ENCODE measurements at places on chromosomes 11 and 22.

DNA sequence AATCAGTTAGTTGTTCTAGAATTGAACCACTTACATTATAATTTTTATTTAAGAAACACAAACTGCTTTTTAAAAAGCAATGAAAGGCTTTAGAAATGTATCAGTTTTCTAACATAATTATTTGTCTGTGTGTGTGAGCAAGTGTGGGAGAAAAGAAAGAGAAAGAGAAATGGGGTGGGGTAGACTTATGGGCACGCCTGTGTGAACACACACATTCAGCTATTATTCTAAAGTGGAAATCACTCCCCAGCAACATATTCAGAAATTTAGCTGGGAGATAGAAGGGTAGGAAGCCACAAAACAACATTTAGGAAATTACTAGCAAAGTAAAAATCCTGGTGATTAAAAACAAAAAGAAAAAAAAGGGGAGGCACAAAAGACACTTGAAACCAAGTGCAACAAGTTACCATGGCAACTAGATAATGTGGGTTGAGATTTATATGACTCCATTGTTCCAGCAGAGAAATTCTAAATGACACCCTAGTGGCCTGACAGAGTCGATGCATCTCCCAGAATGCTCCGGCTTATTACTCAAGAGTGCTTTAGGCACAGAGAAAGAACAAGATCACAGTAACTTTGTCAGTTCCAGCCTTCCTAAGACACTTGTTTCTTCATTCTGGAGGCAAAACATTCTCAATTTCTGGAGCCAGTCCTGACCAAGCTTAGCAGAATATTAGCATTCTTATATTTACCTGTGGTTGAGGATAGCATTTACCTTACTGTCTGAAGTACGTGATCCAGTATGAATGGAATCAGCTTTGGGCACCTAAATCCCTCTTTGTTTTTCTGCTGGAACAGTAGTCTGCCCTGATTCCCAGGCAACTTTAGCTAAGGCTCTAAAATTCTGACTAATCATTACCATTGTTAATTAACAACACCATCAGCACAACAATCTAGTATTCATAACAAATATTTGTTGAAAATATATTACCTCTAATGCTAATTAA lies 444.4 kb downstream of the DLG2 start:
- DNase-seq = no peak

GRCh38 chr22:29762263-29762662 lies 4.5 kb downstream of the ZMAT5 start:
- no peak for DNase-seq

- DNase-seq = no peak
Observed at GRCh38 chr11:66047541-66048365, 1.2 kb downstream of the GAL3ST3 start.

- DNase-seq = no peak
Observed at GRCh38 chr22:48594757-48595510, 1232.7 kb downstream of the BRD1 start.

Measured in fibroblast of gingiva (primary cell).